Suppressor macrophage treated with lipopolysaccharide for 4 hours (primary cell): ENCODE measurements at places on chromosomes 7 and 10.

DNA sequence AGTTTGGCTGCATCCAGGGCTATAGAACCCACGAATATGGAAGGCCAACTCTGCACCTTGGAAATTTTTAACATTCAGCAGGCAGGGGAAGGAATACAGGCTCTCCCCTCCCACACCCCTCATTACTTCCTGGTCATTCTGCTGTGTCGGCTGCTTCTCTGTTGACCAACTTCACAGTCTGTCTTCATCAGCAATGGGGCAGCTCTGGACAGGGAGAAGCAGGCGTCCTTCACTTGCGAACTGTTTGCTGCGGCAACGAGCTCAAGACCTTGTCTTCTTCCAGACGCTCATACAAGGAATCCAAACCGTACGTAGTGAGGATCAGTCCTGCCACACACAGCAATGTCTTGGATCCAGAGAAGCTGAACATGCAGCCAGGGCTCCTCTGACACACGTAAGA, 192.2 kb downstream of the DIP2C start:
- no peak for DNase-seq

DNA sequence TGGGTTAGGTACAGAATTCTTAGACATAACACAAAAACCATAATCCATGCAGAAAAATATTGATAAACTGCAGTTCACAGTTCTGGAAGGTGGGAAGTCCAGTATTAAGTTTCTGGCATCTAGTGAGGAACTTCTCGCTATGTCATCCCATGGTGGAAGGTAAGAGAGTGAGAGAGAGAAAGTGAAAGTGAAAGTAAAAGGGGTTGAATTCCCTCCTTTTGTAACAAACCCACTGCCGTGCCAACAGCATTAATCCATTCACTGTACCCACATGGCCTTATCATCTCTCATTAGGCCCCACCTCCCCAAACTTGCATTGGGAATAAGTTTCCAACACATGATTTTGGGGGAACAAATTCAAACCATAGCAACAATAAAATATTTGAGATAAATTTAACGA, 17.1 kb downstream of the ZNF485 start:
- peak; percentile 16 for DNase-seq

DNA sequence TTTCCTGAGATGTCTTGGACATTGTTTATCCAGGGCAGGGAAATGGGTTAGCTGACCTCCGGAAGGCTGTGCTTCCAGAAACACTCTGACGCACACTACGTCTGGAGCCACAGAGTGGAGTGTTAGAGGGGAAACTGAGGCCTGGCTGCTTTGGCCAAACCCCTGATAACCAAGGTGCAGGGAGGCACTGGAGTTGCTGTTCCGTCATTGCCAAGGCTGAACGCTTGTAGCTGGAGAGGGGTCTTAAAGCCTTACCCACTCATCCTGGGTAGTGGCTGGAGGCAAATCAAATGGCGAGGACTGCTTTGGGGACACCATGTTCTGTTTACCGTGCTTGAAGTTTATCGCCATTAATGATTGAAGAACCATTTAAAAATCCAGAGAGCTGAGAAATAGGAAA, 604.1 kb upstream of the FOXK1 start:
- DNase-seq: no peak

- no peak for DNase-seq
Observed at GRCh38 chr7:155346285-155346684, 48.6 kb downstream of the INSIG1 start.
